ENCODE measurements at places on chromosomes 6 and 20. TPM values are rescaled to one million over a fixed set of nuclear protein-coding genes. Genes with fewer than 3 reads are reported as not detected.
A peak's percentile ranks its signal among the peaks of the same experiment; 100 is the strongest.

DNA sequence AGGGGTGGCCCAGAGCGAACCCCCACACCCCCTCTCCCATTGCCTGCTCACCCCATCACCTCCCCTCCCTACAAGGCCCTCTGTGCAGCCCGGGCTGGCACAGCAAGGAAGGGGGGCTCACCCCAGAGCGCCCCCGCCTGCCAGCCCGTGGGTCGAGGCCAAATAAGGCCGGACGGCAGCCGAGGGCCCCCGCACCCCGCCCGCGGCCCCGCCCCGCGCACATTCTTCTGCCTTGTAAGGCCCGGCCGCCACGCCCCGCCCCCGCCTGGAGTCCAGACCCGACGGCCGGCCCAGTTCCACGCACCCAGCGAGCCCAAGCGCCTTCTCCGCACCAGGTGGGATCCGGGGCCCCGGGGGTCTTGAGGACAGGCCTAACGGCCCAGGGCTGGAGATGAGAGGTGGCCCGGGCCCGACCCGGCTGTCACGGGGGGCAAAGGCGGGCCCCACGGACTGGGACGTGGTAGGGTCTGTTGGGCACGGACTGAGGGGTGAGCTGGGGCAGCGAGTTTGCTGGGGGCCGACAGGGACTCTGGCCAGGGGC lies at the start of gene MYL9:
Gene MYL9 (plus strand): TSS at position 293 of the 541 bp plus-strand sequence. CDS start 3,366 bp downstream, outside the sequence.
- H3K36me3 ChIP-seq = no peaks in the 10 kb centered on the region
- H3K27ac ChIP-seq = peak within 1 kb of the TSS; percentile 47
- peaks cover 14% of the 10 kb centered on the region for H3K4me1 ChIP-seq
- peak; percentile 18 for DNase-seq

The CAP2 gene
- polyA plus RNA-seq = not detected

The SNAI1 gene
- not detected for polyA plus RNA-seq

The SPAG4 gene
- 0.72 TPM for polyA plus RNA-seq

DNA sequence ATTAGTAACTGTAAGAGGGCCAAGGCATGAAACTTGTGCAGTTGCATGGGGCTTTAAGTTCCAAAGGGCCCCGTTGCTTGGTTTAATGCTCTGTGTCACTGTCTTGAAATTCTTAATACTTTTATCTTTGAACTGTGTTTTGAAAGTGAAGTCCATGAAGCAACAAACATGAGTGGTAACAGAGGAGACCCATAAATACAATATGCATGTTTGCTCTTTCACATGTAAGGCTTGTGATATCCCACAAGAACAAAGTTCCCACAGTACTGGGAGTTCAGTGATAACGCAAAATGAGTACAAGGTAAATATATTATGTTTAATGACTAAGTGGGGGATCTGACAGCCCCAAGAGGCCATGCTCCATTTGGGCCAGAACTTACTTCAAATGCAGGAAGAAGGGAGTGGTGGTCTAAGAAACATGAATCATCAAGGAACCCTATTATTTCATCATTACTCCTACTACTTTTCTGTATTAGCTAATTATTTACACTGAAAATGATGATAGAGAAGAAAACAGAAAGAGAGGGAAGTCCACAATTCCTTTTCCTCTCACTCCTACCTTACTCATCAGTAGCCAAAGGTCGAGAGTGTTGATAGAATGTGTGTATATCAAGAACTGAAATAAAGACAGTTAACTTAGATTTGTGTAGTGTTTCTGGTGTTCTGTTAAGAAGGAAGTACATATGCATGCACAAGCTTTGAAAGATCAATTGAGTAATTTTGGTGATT lies 157.3 kb downstream of the PHF3 start:
- no peaks in the 10 kb centered on the region for H3K4me1 ChIP-seq
- no peak for DNase-seq
- H3K27ac ChIP-seq = no peak overlapping the region
- H3K4me3 ChIP-seq = no peak overlapping the region
- no peaks in the 10 kb centered on the region for H3K36me3 ChIP-seq

DNA sequence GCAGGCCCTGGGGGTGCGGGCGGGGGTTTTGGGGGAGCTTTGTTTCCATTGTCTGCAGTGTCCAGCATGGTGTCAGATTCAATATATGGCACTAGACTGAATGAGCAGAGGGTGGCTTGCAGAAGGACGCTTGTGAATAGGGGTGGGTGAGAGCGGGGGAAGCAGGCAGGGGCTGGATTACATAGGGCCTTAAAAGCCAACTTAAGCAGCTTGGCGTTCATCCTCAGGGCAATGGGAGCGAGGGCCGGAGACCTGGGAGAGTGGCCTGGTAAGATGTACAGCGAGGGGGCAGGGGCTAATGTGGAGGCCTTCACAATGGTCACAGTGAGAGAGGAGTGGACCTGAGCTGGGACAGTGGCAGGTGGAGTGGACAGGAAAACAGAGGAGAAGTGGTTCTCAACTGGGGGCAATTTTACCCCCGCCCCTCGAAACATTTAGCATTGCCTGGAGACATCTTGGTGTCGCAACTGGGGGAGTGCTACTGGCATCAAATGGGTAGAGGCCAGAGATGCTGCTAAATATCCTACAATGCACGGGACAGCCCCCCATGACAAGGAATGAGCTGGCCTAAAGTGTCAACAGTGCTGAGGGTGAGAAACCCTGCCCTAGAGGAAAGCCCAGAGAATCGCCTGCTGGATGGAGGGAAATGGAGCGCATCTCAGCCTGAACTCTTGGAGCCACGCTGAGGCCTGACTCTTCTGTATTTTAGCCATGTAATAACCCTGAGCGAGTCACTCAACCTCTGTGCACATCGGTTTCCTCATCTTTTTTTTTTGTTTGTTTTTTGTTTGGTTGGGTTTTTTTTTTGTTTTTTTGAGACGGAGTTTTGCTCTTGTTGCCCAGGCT lies 15.1 kb upstream of the BAK1 start:
- no peak overlapping the region for H3K4me3 ChIP-seq
- DNase-seq = no peak
- H3K36me3 ChIP-seq = no peaks in the 10 kb centered on the region
- peaks cover 62% of the 10 kb centered on the region for H3K4me1 ChIP-seq
- peak overlapping the region; percentile 94 for H3K27ac ChIP-seq

- H3K4me3 ChIP-seq = no peak overlapping the region
- H3K27me3 ChIP-seq = no peaks in the 10 kb centered on the region
- no peak overlapping the region for H3K27ac ChIP-seq
- DNase-seq = no peak
These were observed 6.7 kb downstream of the ACTR5 start for GRCh38 chr20:38754924-38755323.

The PRRT1 gene
- polyA plus RNA-seq = not detected

- DNase-seq = no peak
- no peak overlapping the region for H3K4me3 ChIP-seq
- H3K4me1 ChIP-seq = peaks cover 4% of the 10 kb centered on the region
- H3K27me3 ChIP-seq = no peaks in the 10 kb centered on the region
- no peaks in the 10 kb centered on the region for H3K36me3 ChIP-seq
These were observed 48.2 kb upstream of the ARG1 start for GRCh38 chr6:131524695-131525336.

The HELZ2 gene
- 10.4 TPM for polyA plus RNA-seq

The DLL1 gene
- polyA plus RNA-seq = not detected

DNA sequence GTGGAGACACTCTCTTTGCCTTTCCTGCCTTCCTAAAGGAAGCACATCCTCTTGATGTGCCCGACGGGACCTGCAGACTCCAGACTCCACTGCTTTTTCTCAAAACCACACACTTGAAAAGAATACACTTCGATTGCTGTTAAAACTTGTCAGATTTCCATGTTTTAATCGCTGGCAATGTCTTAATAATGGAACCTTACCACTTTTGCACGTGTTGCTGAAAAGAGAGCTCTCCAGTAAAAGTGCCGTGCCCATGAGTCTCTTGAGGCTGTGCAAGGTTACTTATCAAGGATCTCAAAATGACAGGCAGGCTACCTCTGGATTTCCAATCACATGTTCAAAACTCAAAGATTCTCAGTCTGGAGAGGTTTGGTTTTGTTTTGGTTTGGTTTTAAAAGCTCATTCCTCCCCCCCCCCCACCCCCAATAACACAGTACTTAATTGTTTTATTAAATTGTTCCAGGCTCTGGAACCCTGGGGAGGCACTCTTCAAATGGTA lies 12.0 kb upstream of the TFAP2A start:
- no peak overlapping the region for H3K27ac ChIP-seq
- H3K27me3 ChIP-seq = peaks cover 81% of the 10 kb centered on the region
- peaks cover 13% of the 10 kb centered on the region for H3K4me1 ChIP-seq
- H3K4me3 ChIP-seq = peak overlapping the region; percentile 82
- DNase-seq = no peak

GRCh38 chr6:67880939-67881705 lies 754.0 kb upstream of the ADGRB3 start:
- no peaks in the 10 kb centered on the region for H3K27me3 ChIP-seq
- no peak for DNase-seq
- no peaks in the 10 kb centered on the region for H3K4me1 ChIP-seq
- no peak overlapping the region for H3K4me3 ChIP-seq
- H3K27ac ChIP-seq = no peak overlapping the region

DNA sequence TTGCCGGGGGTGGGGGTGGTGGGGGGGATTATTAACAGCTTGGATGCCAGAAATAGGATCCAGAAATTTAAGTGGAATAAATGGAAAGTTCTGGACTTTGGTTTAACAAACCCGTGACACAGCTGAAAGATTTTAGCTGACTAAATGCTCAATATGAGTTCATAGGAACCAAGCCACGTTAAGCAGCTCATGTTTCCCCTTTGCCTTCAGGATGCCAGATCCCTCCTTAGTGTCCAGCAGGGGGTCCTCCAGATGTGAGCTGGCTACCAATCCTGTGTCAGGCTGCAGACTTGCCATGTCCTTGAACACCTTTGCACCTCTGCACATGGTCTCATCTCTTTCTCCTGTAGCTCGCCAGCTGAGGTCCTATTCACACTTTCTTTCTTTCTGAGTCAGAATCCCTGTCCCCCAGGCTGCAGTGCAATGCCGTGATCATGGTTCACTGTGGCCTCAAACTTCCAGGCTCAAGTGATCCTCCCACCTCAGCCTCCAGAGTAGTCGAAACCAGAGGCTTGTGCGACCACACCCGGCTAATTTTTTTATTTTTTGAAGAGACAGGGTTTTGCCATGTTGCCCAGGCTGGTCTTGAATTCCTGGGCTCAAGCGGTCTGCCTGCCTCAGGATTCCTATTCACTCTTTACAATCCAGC lies 133.3 kb upstream of the ARMC2 start:
- H3K36me3 ChIP-seq = no peaks in the 10 kb centered on the region
- peaks cover 22% of the 10 kb centered on the region for H3K27me3 ChIP-seq
- no peaks in the 10 kb centered on the region for H3K4me1 ChIP-seq

The TRDN gene
- polyA plus RNA-seq = not detected

GRCh38 chr20:5222919-5223634 lies 93.7 kb downstream of the PROKR2 start:
- H3K36me3 ChIP-seq = no peaks in the 10 kb centered on the region
- no peak overlapping the region for H3K27ac ChIP-seq
- no peaks in the 10 kb centered on the region for H3K4me1 ChIP-seq

The HLA-DQB1 gene
- 2,258 TPM for polyA plus RNA-seq

- DNase-seq = no peak
- peaks cover 11% of the 10 kb centered on the region for H3K36me3 ChIP-seq
- peak overlapping the region; percentile 27 for H3K4me3 ChIP-seq
- H3K4me1 ChIP-seq = peaks cover 4% of the 10 kb centered on the region
- H3K27ac ChIP-seq = no peak overlapping the region
- peaks cover 63% of the 10 kb centered on the region for H3K27me3 ChIP-seq
These were observed 83.5 kb upstream of the ZNF184 start for GRCh38 chr6:27556406-27556805.

GRCh38 chr6:142883011-142883410 lies 62.0 kb downstream of the HIVEP2 start:
- no peak overlapping the region for H3K4me3 ChIP-seq
- H3K36me3 ChIP-seq = peaks cover 11% of the 10 kb centered on the region
- no peaks in the 10 kb centered on the region for H3K27me3 ChIP-seq
- peaks cover 47% of the 10 kb centered on the region for H3K4me1 ChIP-seq

DNA sequence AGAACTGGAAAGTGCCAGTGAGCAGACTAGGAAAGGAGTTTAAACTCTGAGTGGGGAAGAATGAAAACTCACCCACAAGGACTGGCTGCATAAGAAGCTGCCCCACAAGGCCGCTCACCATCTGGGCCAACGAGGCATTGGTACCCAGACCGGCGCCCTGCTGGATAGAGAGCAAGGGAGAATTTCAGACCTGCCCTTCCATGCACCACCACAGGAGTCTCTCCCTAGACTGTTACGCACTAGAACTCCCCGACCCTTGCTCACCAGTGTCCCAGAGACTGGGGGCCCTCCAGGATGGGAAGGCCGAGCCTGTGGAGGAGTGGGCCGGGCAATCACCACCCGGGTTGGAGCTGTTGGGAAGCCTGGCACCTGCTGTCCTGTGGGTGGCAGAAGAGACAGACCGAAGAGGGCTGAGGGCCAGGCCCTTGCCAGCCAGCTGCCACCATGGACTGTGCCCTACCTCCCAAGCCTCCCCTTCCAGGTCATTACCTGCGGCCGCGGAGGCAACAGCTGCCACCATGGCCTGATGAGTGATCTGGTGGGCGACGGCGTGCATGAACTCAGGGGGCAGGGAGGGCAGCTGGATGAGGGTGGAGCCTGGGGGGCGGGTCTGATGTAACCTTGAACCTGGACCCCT lies 8.5 kb downstream of the BAG6 start:
- no peaks in the 10 kb centered on the region for H3K27me3 ChIP-seq
- no peak overlapping the region for H3K4me3 ChIP-seq
- peak overlapping the region; percentile 38 for H3K27ac ChIP-seq
- H3K4me1 ChIP-seq = peaks cover 11% of the 10 kb centered on the region
- peaks cover 13% of the 10 kb centered on the region for H3K36me3 ChIP-seq
